NCI-H1417 (cell line): ENCODE measurements at places on chromosomes 7 and 10.
A peak's percentile ranks its signal among the peaks of the same experiment; 100 is the strongest.

- DNase-seq: no peak
These were observed 175.2 kb downstream of the TPST1 start for GRCh38 chr7:66380272-66380888.

DNA sequence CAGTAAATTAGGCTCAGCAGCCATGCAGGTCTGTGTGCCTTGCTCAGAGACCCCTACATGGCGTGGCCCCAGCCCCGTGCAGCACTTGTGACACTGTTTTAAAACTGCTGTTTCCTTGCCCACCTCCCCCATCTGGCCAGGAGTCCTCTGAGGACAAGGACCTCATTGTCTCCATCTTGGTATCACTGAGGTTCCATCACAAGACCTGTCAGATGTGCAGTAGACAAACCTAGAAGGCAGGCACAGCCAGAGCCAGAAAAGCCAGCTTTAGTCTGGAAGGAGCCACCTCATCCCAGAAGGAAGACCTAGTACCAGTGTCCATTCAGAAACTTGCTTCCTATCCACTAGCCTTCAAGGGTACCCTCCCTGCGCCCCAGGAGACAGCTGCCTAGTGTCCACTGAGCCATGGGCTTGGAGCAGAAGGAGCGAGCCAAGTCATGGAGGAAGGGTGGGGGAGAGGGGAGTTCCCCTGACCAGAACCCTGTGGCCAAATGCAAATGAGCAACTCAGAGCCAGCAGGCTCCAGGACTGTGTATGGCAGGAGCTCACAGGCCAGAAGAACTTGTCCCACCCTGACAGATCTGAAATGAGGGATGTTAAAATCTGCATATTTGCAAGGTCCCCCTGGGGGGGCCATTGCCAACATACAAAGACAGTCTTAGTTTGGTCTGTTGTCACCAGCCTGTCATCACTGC, 176.1 kb downstream of the SH3PXD2A start:
- DNase-seq: no peak

DNA sequence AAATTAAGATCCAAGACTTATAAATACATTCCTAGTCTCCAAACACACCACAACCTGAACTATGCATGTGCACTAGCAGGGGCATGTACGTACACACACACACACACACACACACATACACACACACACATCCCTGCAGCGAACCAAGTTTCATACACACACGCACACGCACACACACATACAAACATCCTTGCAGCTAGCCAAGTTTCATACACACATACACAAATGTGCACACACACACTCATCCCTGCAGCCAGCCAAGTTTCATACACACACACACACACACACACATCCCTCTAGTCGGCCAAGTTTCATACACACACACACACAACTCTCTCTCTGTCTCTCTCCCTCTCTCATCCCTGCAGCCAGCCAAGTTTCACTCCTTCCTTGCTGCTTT, 82.7 kb upstream of the WIPF3 start:
- DNase-seq: no peak

GRCh38 chr7:66356277-66356721, 151.2 kb downstream of the TPST1 start:
- DNase-seq: no peak

DNA sequence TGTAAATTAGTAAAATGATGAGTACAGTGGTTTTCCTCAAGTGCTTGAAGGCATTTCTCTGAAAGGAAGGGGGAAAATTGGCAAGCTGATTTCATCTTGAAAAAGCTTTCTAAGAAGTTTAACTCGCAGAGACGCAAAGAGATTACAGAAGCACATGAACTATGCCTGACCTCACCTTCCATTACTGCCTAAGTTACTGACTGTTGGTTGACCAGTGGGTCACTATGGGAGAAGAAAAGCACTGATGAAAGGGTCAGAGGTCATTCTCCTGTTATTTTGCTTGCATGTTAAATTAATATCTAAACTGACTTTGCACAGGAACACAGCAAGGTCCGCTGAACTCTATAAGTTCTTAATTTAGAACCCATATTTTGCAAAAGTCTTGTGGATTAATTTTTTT, 225.6 kb downstream of the ARL4A start:
- DNase-seq: no peak

DNA sequence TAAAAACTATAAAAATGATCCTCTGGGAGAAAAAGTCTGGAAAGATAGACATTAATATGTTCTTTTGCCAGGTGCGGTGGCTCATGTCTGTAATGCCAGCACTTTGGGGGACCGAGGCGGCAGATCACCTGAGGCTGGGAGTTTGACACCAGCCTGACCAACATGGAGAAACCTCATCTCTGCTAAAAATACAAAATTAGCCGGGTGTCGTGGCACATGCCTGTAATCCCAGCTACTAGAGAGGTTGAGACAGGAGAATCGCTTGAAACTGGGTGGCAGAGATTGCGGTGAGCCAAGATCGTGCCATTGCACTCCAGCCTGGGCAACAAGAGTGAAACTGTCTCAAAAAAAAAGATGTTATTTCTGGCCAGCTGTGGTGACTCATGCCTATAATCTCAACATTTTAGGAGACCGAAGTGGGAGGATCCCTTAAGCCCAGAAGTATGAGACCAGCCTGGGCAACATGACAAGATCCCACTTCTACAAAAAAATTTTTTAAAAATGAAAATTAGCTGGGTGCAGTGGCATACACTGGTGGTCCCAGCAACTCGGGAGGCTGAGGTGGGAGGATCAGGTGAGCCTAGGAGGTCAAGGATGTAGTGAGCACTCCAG, 101.9 kb upstream of the LRRN3 start:
- DNase-seq: no peak

DNA sequence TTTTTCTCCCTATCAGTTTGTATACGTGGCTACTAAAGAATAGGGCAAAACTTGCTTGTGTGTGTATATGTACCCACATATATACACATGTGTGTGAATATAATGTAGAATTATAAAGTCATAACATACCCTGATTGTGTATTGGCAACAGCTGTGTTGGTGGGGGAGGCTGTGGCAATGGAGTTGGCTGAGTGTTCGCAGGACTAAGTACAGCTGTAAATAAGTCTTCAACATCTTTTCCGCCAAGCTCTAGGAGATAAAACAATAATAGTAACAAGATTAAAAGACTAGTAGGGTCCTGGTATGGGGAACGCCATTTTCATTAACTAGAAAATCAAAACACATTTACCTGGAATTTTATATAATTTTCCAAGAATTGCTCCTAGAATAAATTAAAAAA, 168.4 kb downstream of the GALNT11 start:
- no peak for DNase-seq

- no peak for DNase-seq
These were observed 10.3 kb downstream of the PODXL start for GRCh38 chr7:131546126-131546525.

DNA sequence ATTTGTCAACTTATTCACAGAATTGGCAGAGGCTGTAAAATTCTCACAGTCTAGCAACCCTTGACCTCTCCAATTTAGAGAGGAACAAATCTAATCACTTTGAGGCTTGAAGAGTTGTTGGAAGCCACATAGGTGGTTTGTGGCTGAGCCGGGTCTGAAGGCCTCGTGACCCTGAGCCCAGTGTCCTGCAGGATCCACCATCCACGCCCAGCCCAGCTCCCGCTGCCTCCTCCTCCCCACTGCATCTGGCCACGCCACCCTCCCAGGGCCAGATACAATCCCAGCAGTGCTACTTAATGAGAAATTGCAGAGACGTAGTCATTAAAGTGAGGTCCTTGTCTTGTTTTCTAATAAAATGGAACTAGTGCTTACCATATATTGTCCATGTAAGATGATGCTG, 81.4 kb upstream of the SHH start:
- no peak for DNase-seq

- DNase-seq: peak; percentile 87
These were observed 128.4 kb downstream of the ABCA13 start for GRCh38 chr7:48299580-48300169.

DNA sequence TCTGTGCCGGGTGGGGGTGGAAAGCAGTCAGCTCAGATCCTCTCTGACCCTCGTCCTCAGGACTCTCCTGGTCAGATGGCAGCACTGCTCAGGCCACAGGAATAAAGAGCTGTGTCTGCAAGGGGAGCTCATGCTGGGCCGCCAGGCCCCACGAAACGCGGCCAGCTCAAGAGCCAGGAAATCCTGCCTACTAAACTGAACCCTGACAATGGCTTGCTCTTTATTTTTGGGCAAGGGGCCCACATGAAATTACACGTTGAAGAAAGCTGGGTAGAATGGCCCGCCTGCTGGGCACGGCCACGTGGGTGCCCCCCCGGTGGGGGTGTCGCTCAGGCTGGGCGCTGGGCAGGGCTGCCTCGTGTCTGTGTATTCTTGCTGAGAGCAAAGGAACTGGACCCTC, 103.0 kb downstream of the ITIH5 start:
- DNase-seq: no peak

DNA sequence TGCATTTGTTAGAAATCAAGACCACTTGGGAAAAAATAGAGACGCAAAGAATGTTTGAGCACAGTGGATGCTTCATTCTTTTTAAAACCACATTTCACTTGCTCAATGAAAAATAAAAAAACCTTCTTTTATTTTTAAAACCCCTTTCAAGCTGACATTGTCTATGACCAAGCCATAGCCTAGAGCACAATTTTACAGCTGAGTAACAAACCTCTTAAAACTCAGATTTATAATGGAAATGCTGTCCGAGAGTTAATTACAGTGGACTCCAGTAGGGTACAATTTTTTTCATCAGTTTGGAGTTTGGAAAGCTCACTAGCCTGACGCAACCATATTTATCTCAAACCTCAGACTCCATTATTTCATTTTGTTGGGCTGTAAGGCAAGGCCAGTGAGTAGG, 116.3 kb downstream of the RNLS start:
- DNase-seq: no peak

DNA sequence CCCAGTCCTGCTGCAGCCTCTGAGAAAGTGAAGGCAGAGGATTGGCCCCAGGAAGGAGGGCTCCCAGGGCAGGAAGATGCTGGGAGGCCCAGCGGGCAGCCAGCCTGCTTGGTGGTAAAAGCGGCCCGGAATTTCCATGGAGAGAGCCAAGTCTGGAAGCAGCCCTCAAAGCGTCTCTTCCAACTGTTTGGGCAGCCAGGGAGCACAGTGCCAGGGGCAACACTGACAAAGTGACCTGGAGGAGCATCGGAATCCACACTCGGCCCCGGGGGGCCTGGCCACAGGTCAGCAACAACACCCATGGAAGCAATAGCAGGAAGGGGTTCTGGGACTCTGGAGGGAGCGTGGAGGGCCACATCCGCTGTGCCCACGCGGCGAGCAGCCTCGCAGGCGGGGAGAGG, 63.2 kb upstream of the FGFR2 start:
- no peak for DNase-seq

DNA sequence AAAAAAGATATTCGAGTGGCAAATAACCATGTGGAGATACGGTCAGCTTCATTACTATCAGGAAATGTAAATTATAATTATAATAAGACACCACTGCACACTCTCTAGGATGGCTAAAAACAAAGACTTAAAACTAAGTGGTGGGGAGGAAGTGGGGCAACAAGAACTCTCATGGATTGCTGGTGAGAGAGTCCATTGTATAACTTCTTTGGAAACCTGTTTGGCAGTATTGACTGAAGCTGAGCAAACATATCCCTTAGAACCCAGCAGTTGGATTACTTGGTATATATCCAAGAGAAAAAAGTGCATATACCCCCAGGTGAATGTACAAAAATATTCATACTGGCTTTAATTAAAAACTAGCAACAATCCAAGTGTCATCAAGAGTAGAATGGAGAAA, 133.7 kb upstream of the CTBP2 start:
- DNase-seq: no peak

DNA sequence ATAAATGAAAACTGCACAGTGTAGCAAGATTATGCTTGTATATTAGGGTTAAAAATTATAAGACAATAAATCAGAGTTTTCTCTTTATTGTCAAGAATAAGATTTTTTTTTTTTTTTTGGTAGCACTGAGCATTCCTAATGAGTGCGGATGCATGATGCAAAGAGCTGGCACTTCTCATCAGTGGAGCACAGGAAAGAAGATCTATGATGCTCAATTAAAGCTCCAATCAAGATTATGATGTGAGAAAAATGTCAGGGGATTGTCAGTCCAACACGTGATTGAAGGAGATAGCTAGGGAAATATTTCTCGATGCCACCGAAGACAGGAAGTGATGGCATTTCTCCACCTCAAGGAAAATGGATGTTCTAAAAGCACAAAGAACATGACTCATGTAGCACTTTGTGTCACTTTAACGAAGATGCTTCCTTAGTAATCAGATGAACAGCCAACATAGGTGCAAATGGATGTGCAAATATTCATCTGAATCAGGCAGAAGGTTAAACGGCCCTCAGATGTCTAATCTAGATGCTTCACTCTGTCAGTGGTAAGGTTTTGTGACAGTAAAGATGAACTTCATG, 240.9 kb downstream of the THSD7A start:
- DNase-seq: no peak

GRCh38 chr10:15168291-15168785, at the start of gene NMT2:
TSS of gene NMT2 (minus strand) at chr10:15168693. CDS start at chr10:15168612, 81 bp downstream.
- DNase-seq: peak; percentile 88

DNA sequence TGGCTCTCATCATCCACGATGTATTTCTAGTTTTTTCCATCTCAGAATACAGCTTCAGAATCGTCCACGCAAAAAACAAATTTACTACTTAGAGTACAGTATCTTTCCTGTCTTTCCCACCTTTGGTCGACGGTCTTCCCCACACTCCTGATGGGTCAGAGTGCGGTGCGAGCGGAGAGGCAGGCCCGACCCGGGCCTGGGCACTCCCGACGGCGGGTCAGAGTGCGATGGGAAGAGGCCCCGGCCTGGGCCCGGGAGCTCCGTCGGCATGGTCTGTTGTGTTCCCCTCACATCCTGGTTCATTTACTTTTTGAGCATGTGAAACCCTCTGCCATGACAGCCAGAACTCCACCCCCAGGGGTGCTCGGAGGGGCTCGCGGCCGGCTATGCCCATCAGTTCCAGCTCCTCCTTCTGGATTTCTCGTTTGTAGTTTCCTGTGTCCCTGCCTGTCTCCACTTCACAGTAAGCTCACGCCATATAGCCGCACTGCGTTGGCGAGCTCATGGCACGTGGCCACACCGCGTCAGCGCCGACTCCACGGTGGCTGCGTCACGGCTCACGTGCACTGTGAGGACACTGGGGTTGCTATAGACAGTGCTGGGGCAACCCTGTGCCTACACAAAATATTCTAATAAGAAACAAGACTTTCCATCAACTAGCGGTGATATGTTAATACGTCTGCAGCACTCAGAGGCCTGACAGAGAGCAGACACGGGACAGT, 7.8 kb downstream of the COX19 start:
- no peak for DNase-seq

DNA sequence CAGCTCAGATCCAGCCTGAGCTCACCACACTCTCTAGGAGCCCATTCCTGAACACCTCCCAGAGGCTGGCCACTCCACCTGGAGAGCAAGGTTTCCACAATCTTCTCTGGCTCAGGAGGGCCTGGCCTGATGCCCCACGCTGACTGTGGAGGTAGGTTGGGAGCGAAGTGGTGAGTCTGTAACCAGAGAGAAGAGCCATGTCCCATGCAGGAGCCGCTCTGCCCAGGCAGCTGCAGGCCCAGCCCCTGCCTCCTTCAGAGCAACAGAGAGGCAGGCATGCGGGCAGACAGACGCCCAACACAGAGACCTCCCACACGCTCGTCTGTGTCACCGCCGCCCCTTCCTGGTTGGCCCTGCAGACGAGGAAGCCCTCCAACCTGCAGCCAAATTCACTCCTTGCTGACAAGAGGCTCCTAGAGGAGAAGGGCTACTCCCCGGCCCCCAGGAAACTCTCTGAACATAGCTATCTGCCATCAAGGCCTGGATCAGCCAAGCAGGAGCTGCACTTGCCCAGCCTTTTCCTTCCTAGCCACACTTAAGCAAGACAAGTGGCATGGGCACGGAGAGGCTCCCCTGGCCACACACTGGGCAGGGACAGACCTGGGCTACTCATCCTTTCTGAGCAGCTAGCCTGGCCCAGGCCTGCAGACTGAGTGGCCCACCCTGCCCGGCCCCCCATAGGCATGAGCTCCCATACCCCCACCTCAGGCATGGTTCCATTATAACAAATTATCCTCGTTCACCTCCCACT, 101.9 kb downstream of the GRID1 start:
- DNase-seq: no peak
